ENCODE measurements at places on chromosomes 6 and 20.

DNA sequence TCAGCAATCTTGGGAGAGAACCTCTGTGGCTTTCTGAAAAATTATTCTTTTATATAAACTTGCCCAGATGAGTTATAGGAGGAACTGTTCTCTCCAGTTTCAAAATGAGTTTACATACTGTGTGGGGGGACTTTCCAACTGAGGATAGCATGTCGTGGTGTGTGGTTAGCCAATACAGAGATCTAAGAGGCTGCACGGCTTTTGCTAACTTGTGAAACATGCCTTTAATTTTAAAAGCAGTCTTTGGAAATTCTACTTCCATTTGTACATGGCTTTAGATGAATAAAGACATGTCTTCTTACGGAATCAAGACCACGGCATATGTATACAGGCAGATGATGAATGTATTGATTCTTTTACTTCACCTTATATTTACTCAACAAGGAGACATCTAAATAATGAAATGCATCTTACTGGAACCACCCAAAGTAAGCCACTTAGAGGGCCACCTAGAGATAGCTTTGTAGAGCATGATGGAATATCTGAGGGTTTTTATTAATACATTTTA is 39.8 kb downstream of the HIVEP1 start:
- DNase-seq, result no peak

- DNase-seq, result peak; percentile 73
Measured at GRCh38 chr6:17780061-17780460, 73.3 kb upstream of the NUP153 start.

GRCh38 chr20:5691918-5692618 is 58.1 kb upstream of the SHLD1 start:
- no peak for DNase-seq

- DNase-seq, result peak; percentile 81
Measured at GRCh38 chr20:62780204-62780603, 16.1 kb upstream of the MRGBP start.

- no peak for DNase-seq
Measured at GRCh38 chr20:63216849-63217471, 1.0 kb upstream of the YTHDF1 start.

DNA sequence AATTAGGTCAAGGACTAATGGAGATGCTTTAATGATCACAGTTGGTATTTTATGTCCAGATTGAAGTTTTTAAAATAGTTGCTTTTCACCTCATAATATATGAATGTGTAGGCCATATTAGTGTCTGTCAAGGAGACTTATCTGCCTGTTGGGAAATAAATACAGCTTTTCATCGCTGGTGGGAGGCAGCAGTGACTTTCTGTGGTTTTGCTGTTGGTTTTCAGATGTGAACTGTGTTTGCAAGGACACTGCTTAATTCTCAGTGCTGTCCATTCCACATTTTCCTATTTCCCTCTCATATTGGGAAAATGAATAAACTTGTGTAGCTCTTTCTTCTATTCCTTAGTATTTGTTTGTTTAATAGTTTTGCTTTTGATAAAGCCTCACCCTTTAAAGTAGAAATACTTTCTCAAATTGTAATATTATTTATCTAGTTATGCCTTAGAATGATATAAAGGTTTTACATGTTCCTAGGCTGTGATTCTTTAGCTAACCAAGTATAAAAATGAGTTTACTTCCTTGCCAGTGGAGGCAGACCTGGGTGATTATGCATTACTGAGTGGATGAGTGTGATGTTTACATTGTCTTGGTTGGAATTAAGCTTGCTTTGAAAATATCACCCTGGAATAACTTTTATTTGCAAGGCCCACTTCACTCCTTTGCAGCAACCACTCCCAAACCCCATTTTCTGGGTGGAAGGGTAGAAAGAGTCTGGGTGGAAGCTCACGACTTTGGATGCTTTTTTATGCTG is 3.3 kb downstream of the PLCB4 start:
- no peak for DNase-seq

- DNase-seq, result no peak
Measured at GRCh38 chr20:10784554-10785183, 110.9 kb upstream of the JAG1 start.

GRCh38 chr6:38192011-38192410 is 372.5 kb downstream of the ZFAND3 start:
- no peak for DNase-seq

DNA sequence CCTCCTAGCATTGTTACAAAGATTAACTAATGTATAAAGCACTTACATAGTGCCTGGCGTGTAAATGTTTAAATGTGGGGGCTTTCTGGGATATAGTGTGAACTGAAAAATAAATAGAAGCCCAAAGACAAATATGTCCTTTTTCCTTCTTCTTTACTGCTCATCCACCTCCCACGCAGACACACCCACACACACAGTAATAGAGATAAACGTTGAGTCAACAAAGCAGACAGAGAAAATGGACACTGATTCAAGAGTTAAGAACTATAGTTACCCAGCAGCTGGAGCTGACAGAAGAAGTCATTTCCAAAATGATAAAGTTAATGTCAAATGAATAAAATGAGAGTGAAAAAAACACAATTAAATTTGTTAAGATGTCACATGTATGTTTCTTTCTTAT is 68.3 kb downstream of the FHL5 start:
- DNase-seq, result no peak

- no peak for DNase-seq
Measured at GRCh38 chr6:47292944-47293343, 16.8 kb downstream of the TNFRSF21 start.

GRCh38 chr6:106538145-106538544 is 91.2 kb downstream of the RTN4IP1 start:
- no peak for DNase-seq

DNA sequence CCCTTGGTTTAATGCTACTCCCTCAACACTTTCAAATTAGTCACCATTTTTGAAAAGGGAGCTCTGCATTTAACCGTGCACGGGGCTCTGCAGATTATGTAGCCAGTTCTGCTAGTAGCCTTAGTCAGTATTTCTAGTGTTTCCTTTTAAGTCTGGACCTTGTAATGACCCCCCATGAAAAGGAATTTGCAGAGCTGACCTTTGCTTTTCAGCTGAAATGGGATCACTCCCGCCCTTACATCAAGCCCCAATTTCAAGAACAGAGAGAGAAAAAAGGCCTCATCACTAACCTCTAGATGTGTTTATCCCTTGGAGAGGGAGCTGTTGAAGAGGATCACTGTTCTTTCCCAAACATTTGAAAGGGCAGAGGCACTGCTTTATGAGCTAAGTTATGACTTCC is 490.7 kb upstream of the BTBD3 start:
- no peak for DNase-seq

All from WERI-Rb-1 (cell line).